ENCODE measurements at places on chromosomes 2 and 18.

- DNase-seq = no peak
Measured at GRCh38 chr2:172635548-172635947, 79.7 kb downstream of the PDK1 start.

- no peak for DNase-seq
Measured at GRCh38 chr2:190714958-190715357, 66.1 kb downstream of the NAB1 start.

- no peak for DNase-seq
Measured at GRCh38 chr2:4585057-4585635, 881.8 kb downstream of the DCDC2C start.

- DNase-seq = no peak
Measured at GRCh38 chr2:65053199-65053598, 3.0 kb upstream of the CEP68 start.

GRCh38 chr18:35408843-35409261 lies 31.7 kb upstream of the ZNF396 start:
- no peak for DNase-seq

GRCh38 chr2:22694856-22695255 lies 690.1 kb upstream of the KLHL29 start:
- no peak for DNase-seq

DNA sequence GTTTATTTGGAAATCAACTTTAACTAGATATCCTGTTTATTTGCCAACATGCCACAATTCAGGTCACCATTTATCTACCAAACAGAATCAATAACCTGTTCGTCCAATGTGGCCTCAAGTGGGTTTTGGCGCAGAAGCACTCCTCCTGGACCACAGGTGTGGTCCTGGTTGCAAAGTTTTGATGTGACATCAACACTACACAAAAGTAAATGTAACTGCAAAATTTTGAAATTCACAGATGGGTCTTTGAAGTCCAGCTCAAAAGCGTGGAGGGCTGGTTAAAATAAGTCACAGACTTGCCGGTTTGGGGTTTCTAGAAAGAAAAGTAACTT lies 474 bp upstream of the GCA start:
- no peak for DNase-seq

- DNase-seq = no peak
Measured at GRCh38 chr2:238138331-238139195, at the start of gene KLHL30. Gene KLHL30, plus strand, starts transcription at chr2:238138668. Its CDS starts 2,087 bp downstream, at chr2:238140755.

DNA sequence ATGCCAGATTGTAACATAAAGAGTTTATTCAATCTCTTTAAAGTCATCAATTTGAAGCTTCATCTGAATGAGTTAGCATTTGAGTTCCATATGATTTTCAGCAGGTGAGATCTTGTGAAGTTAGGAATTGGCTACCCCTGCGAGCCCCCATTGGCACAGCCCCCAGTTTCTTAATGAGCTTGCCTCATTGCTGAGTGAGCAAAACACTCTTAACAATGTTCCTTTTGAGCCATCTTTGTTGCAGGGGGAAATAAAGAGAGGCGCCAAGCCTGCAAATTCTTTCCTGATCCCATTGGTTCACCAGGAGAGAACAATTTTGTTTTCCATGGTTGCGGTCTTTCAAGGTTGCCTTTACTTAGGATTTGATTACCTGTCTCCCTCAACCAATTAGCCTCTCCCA lies 18.7 kb downstream of the DPP10 start:
- DNase-seq = no peak

DNA sequence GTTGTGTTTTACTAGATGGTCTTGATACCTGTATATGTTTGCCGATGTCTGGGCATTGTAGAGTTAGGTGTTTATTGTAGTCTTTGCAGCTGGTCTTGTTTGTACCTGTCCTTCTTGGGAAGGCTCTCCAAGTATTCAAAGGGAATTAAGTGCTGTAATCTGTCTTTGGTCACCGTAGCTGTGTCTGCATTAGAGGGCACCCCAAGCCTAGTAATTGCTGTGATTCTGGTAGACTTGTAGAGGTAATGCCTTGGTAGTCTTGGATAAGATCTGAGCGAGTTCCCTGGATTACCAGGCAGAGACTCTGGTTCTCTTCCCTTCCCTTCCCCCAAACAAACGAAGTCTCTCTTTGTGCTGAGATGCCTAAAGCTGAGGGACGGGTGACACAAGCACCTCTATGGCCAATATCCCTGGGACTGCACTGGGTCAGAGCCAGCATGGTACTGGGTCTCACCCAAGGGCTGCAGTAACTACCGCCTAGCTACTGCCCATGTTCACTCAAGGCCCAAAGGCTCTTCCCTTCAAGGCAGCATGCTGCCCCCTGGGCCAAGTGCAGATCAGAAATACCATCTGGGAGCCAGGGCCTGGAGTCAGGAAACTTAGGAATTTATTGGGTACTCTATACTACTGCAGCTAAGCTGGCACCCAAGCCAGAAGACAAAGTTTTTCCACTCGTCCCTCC lies 27.1 kb downstream of the STPG4 start:
- no peak for DNase-seq

DNA sequence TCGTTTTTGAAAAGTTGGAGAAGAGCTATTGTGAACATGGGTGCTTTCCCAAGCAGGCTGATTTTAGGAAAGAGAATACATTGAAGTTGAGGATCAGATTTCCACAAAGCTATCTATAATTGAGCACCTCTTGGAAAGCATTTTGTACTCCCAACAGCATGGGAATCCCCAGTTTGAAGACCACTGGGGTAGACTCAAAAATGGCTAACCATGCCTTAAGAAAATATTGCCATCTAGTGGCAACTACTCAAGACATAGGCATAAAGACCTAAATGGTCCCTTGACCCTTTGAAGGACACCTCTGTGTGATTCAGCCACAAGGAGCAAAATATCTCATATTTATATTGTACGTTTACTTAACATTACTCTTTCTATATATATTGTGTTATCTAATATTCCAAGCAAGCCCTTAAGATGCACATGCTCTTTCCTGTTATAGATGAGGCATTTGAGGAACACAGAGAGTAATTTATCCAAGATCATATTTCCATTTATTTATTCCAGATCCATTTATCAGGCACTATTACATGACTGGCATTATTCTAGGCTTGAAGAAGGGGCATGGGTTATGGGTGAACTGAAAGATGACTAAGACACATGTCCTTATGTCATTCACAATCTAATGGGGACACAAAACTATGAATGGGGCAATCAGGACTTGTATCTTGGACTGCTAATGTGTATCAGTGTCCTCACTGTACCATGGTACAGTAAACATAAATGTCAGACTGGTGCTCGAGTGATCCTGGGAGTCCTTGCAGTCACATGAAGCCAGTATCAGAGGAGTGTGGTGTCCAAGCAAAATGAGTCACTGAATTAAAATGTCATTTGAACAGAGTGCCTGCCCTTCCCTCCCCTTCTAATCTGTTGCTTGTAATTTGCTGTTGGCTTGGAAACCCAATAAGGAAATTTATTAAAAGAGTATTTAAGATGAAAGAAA lies 121.0 kb upstream of the XPO1 start:
- no peak for DNase-seq

DNA sequence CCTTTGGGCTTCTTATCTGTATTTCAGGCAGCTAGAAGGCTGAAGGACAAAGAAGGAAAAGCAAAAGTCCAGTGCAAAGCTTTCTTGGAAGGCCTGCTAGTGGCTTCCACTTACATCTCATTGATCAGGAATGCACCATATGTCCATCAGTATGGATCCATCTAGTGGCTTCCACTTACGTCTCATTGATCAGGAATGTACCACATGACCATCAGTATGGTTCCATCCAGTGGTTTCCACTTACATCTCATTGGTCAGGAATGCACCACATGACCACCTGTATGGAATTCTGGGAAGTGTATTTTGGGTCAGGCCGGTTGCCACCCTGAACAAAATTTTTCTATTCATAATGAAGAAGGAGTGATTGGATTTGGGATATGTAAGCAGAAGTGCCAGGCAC lies 70.6 kb downstream of the LYPD6 start:
- DNase-seq = no peak

DNA sequence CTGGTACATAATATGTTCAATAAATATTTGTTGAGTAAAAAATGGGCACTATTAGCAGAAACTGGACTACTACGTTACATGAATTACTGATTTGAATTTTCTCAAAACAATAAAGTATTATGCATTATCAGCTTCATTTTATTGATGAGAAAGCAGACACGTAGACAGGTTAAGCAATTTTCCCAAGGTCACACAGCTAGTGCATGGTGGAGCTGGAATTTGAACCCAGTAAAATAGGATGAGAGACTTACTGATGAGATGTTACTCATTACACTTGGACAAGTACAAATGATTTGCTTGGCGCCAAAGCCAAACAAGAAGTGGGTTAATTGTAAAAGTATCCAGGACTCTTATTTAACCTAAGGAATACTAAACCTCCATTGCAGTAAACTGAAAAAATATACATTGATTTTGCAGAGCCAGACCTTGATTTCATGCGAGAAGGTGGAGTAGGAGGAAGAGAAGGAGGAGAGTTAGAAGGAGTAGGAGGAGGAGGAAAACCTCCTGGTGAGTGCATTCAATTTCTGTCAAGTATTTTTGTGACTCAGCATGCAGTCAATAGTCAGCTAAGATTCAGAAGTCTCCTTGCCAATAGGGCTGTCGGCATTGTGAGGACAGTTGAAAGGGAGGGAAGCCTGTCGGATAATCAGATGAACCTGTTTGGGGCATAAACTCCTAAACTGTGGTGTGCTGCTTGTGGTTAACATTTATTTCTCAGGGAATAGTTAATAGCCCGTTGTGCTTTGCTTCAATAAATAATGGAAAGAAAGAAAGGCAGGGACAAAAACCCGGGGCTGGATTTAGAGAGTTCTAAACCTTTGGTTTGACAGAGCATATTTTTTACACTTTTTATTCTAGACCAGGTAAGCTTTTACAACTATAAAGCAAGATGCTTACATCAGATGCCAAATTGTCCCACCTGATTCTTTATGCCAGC lies 77.0 kb upstream of the TACR1 start:
- no peak for DNase-seq

DNA sequence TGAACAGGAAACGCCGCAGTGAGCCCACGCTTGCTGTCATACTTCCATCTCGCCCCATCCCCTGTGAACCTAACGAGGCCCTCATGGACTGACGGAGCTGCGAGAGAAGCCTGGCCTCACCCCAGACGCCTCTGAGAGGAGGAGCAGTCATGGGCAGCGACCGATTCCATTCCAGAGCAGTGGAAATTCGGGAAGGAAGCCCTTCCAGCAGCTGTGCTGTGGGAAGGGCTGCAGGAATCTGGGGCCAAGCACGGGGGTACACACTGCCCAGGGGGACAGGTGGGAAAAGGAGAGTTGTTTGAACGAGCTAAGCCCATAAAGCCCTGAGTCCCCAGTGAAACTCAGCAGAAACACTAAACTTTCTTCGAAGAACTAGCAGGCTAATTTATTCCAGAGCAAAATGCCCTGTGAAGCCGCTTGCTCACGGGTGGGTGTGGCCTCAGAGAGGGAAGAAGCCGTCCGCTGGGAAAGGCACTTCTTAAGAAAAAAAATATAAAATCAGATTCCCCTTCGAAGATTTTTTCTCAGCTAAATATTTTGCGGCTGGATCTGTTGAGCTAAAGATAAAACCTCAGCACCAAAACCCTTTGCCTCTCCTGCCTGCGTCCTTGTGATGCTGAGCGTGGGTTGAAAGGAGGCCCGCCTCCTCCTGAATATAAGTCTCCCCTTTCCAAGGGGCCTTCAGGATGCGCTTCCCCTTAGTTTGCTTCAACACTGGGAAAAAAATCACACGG lies 38.2 kb downstream of the ANKMY1 start:
- no peak for DNase-seq

DNA sequence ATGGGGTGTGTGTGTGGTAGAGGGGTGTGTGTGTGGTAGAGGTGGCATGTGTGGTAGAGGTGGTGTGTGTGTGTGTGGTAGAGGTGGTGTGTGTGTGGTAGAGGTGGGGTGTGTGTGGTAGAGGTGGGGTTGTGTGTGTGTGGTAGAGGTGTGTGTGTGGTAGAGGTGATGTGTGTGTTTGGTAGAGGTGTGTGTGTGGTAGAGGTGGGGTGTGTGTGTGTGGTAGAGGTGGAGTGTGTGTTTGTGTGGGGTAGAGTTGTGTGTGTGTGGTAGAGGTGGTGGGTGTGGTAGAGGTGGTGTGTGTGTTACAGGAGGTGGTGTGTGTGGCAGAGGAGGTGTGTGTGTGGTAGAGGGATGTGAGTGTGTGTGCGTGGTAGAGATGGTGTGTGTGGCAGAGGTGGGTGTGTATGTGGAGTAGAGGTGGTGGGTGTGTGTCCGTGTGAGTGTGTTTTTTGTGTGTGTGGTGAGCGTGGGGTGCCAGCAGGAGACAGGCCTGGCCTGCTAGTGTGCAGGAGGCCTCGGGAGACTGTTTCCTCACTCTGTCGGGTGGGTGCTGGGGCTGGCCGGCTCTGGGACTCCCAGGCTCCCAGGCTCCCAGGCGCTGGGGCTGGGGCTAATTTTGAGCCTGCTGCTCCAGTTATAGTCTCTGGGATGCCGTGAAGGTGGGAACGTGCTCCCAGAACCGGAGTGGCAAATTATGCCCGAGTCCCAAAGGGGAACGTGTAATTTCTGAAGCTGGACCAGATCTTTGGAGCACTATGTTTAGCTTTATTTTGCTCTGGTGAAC lies 165.2 kb downstream of the DYSF start:
- no peak for DNase-seq

GRCh38 chr2:125085904-125086303 lies 1060.8 kb downstream of the CNTNAP5 start:
- DNase-seq = no peak

DNA sequence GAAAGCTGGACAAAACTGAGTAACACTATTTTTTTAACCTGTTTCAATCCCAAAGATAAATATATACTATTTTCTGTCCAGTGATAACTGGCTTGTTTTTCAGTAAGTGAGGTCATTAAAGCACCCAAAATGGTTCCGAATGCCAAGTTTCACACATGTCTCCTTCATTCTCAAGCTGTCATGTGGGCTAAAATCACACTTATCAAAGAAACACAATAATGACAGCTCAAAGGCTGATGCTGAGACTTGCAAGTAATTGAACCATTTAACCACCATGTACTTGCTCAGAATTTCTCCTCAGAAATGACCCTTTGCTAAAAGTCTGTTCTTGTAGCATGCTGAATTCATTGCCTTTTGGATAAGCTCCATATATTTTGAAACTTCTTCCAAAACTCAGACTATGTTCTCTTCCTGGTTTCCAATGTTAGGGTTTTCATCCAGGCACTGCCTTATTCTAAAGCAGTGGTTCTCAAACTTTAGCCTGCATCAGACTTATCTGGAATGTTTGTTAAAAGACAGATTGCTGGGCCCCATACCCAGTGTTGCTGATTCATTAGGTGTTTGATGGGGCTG lies 149.8 kb downstream of the VWC2L start:
- no peak for DNase-seq

- no peak for DNase-seq
Measured at GRCh38 chr2:154623819-154624218, 74.7 kb upstream of the KCNJ3 start.

DNA sequence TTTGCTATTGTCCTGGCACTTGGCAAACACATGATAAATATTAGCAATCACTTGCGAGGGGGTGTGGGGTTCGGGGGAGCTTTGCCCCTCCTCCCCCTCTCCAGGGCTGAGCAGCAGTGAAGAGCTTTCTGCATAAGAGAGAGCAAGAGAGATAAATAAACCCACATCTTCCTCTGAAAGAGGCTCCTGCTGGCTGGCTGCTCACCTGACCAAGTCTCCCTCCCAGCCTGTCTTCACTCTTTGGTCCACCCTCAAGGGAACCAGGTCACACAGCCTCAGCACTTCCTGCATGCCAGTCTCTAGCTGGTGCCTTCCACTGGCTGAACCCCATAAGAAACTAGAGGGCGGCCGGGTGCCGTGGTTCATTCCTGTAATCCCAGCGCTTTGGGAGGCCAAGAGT lies 18.5 kb upstream of the YWHAQ start:
- no peak for DNase-seq

Data from stimulated activated CD4-positive, alpha-beta T cell treated with anti-CD3 and anti-CD28 coated beads, Interleukin-1b, Interleukin-23, amount 100 ng/mL, for 1 hour (primary cell).